ENCODE measurements at places on chromosomes 2 and 18.

DNA sequence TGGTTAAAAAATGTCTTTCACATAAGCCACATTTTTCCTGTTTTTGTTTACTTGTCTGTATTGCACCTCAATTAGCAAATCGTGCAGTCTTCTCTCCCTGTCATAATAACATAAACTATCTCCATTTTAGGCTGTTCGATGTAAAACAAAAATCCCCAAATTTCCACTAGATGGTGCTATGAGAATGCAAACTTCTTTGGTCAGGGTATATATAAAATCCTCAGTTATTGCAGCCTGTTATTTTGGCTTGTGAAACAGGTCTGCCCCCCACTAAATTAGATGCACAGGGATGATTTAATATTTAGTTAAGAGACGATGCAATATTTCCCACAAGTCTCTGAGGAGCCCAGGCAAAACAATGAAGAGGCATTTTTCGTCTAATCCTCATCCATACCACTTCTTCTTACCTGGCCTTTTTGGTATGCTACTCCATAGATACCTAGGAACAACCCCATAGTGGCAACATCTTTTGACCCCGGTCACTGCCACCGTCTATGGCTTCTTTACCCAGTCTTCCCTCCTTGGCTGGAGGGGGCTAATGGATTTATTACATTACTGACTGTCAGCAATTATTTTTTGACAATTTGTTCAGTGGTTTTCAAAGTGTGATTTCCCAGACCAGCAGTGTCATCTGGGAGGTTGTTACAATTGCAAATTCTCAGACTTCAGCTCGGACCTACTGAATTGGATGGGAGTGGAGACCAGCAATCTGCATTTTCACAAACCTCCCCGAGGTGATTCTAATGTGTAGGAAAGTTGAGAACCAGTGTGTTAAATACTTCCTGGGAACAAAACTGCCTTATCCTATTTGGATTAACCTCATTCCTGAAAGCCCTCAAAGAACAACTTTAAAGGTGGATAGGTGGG is 117.4 kb upstream of the CWC22 start:
- DNase-seq = peak; percentile 8

GRCh38 chr2:203062126-203062525 is 47.5 kb downstream of the NBEAL1 start:
- DNase-seq = no peak

DNA sequence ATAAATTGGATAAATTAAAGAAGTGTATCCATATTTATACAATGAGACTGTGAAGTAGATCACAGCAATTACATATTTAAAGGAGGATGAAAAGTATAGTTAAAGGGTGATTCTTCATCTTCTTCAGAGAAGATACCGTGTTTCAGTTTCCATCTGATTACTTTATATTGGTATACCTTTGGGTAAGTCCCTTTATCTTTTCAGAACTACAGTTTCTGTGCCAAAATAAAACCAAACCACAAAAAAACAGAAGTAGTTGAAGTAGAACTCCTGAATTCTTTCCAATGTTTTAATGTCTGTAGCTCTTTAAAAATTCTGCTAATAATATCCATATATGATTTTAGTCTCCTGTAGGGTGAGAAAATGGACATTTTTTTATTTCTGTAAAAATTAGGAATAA is 231.2 kb upstream of the LINC00305 start:
- no peak for DNase-seq

- no peak for DNase-seq
Measured at GRCh38 chr18:73733806-73734314, 413.8 kb downstream of the FBXO15 start.

DNA sequence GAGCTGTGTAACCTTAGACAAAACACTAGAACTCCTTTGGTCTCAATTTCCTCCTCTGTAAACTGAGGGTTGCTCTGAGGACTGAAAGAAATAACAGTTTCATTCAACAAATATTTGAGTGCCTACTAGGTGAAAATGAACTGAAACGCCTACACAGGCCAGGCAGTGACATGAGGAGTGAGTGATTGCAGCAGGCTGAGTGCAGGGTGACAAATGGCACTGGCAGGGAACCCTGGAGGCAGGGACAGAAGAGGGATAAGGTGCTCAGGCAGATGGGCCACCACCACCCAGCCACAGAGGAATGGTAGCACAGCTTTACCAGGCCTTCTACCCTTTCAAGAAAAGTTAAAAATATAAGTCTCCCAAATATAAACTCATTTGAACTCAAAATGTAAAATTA is 11.5 kb upstream of the RNU4ATAC start:
- DNase-seq = no peak

GRCh38 chr18:31302991-31303390 is 15.0 kb upstream of the DSG1 start:
- DNase-seq = no peak

GRCh38 chr2:107719836-107720235 is 106.9 kb upstream of the RGPD4 start:
- no peak for DNase-seq

DNA sequence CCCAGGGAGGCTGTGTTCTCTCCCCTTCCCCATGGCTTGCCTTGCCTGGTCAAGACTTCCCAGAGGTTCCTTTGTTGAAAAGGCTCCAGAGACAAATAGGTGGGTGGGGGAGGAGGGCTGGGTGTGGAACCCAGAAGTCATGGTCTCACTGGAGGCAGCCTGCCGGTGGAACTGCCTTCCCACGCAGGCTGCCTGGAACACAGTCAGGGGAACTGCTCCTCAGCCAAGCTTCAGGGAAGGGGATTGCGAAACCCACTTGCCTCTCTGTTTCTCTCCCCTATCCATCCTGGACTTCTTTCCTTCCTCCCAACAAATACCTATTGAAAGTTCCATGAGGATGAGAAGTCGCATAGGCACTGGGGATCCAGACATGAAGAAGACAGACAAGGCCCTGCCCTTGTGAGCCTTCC is 31.6 kb downstream of the MARCO start:
- DNase-seq = no peak

DNA sequence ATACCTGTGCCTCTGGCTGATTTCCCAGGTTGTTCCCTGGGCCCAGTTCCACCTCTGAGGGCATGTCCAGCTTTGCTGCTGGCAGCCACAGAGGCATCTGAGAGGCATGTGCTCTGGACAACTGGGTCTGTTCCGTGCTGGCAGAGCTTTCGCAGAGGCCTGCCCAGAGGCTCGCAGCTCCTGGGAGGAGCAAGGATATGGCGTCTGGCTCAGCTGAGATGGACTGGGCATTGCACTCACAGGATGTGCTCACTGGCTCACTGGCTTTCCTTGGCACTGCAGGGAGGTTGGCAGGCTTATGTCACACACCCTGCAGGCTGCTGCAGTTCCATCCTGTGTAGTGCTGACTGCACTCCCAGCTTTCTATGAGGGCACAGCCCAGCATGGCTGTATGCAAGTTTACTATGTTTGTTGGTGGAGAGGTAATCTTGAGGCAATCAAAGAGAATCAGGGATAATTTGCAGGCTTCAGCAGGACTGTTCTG is 172.3 kb downstream of the PRKCE start:
- no peak for DNase-seq

DNA sequence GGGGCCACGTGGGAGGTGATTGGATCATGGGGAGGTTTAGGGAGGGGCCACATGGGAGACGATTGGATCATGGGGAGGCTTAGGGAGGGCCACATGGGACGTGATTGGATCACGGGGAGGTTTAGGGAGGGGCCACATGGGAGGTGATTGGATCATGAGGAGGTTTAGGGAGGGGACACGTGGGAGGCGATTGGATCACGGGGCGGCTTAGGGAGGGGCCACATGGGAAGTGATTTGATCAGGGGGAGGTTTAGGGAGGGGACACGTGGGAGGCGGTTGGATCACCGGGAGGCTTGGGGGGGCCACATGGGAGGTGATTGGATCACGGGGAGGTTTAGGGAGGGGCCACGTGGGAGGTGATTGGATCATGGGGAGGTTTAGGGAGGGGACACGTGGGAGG is 22.5 kb upstream of the SALL3 start:
- DNase-seq = no peak

DNA sequence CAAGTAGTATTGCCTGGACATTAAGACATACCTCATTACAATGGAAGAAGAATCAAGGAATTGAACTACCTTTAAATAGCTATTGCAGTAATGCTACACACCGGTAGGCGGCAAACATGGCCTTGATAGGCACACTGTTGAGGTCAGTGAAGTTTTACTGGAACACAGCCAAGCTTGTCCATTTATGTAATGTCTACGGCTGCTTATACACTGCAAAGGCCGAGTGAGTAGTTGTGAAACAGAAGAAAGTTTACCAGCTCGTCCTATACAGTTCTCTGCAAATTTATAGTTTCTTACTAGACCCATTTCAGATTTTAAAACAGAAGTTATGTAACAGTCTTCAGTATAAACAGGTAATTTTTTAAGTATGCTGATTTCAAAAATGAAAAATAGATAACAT is 38.8 kb downstream of the PPP4R1 start:
- DNase-seq = peak; percentile 10

DNA sequence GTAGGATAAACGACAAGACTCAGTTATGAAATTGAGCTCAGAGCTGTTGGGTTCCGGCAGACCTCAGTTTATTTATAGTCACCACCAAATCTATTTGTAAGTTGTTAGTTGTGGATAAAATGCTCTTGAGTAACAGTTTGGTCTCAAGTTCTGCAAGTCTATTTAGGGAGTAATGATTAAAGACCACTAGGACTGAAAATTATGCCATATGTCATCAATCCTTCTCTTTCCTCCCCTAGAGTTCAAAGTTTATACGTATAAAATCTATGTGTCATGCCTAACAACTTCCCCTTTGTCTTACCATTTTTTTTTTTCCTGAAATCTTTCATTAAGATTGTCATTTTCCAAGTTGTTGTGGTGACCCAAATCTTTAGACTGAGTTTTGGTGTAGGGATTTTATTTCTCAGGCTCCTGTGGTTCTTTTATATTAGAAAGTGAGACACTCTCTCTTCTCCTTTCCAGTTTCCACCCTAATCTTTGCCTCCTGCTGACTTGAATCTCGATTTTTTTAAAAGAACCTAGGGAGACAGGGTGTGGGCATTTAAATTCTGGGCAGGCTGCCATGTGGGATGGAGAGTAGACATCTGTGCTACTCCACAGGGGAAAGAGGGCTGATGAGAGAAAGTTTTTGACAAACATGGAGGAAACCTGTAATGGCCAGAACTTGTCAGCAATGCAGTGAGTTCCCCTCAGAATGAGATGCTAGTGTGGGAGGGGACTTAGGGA is 51.0 kb downstream of the LAMA3 start:
- peak; percentile 51 for DNase-seq

GRCh38 chr18:8706791-8707555 is 1.6 kb downstream of the MTCL1 start:
- no peak for DNase-seq

GRCh38 chr2:179044500-179044899 is 5.4 kb downstream of the CCDC141 start:
- no peak for DNase-seq

DNA sequence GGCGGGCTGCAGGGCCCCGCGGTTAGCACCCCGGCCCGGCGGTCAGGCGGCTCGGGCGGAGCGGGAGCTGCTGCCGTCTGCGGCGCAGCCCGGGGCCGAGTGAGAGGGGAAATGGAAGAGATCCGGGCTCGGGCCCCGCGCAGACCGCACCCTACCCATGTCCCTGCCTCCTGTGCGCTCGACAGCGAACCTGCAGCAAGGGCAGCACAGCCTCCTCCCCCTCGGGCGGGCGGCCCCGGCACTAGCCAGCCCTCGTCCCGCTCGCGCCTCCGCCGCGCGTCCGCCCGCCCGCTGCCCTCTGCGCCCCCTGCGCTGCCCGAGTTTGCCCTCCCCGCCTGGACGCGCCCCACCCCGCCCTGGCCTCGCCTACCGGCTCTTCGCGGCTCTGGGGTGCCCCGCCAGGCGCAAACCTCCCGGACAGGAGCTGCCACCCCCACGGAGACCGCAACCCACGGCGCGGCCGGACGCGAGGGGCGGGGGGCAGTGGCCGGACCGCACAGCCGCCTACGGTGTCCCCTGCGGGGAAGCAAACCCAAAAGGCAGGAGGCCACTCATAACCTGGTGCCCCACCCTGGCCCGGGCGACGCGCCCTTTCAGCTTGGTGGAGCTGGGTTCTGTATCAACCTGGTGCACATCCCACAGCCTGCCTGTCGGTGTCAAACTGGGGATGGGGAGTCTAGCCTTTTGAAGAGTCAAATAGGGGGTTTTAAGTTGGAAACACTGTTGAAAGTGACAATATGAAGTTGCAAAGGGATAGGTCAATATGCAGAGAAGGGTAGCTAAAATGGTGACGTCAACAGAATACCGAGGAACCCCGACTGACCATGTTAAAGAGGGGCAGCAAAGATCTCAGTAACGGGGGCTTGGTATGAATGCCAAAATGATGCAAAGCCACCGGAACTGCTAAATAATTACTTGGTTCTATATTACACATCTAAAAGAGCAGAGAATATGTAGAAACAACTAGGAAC is at the start of gene IHH:
Gene IHH (minus strand): TSS at position 101 of the 971 bp plus-strand sequence. CDS start 454 bp downstream, outside the sequence.
- DNase-seq = no peak

- no peak for DNase-seq
Measured at GRCh38 chr18:8091035-8091434, 518.2 kb upstream of the RAB12 start.

DNA sequence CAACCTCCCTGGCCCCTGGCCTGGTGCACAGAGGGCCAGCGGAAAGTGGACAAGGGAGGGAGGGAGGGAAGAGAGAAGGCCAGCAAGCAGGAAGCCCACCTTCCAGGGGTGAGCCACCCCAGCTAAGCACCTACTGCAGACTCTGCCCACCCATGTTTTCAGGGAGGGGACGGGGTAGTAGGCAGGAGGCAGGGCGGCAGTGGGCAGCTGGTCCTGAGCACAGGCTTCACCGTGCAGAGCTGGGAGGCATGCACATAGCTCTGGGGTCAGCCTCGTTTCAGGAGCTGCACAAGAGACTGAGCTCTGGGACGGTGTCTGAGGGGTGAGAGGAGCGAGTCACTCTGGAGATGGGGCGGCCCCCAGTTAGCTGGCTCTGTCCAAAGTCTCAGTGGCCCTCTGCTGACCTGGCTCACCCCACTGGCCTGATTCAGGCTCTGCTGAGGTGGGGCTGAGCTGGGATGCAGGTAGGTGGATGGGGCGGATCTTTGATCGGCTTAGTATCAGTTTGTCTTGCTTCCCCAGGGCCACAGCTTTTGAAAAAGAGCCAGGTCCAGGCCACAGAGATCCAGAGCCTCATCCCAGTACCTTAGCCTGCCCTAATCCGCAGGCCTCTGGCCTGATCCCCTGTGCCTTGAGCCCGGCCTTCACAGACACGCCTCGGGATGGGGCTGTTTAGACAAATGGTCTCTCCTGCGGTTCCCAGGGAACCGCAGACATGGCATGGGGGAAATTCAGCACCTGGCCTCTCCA is 3.7 kb downstream of the NMUR1 start:
- DNase-seq = no peak
